ENCODE measurements at places on chromosomes 4 and X.

GRCh38 chr4:2339458-2340271, 77.8 kb upstream of the MXD4 start:
- DNase-seq, result no peak

DNA sequence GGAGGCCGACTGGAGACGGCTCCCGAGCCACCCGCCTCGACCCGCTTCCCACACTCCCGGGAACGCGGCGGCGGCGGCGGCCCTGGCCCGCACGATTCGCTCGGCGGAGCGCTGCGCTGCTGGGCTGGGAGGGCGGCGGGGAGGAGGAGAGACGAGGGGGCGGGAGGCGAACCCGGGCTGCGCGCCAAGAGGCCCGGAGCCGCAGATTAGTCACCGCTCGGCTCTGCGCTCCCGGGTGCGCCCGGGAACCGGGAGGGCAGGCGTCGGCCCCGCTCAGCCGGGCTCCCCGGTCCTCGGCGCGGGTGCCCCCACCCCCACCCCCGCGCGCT, 11.2 kb upstream of the BCOR start:
- peak; percentile 53 for DNase-seq

GRCh38 chr4:1503583-1504471, 97.6 kb upstream of the NKX1-1 start:
- DNase-seq, result no peak

DNA sequence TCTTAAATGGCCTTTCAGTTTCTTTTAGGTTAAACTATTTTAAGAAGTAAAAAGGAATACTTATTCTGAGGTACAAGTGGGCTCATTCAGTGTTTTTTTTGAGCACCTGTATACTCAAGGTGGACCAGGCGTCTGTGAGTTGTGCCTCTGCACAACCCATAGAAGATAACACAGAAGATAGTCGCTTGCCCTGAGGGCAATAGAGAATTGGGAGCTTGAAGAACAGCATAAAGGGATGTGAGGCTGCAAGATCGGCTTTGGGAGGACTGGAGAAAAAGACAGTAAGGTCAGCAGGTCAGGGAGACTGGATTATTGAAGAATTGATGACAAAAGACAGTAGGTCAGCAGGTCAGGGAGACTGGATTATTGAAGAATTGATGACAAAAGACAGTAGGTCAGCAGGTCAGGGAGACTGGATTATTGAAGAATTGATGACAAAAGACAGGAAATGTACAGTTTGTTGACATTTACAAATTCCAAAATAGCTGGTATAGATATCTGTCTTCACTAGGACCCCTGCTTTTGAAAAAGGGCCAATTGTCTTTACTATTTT, 3.1 kb downstream of the CPE start:
- peak; percentile 30 for DNase-seq

DNA sequence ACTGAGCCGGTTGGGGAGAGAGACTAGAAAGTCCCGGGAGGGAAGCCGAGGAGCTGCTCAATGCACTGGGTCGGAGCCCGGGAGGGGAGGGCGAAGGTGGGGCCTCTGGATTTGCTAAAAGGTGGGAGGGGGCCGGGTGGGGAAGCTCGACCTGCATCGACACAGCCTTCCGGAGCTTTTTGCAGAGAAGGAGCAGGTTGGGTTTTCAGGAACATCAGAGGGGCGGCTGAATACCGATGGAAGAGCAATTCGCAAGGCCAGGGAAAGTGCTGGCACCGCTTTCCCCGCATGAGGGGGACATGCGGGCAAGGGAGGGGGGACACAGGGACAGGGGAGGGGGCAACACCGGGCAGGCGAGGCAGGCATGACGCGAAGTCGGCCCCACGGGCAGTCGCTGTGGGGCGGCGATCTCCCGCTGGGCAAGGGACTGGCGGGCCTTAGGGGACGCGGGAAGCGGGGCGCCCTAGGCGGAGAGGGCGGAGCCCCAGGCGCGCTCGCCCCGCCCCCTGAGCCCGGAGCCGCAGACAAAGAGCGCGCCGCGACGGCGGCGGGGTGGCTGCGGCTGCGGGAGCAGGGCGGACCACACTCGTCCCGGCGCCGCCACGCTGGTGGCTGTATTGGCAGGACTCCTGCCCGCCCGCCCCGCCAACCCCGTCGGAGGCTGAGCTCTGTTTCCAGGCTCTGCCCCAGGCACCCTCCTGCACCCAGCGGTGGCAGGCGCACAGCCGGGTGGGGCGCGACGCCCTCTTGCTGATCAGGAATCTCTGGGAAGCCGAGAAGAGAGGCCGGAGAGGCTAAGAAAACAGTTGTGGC, 11.6 kb downstream of the PDZD4 start:
- no peak for DNase-seq

DNA sequence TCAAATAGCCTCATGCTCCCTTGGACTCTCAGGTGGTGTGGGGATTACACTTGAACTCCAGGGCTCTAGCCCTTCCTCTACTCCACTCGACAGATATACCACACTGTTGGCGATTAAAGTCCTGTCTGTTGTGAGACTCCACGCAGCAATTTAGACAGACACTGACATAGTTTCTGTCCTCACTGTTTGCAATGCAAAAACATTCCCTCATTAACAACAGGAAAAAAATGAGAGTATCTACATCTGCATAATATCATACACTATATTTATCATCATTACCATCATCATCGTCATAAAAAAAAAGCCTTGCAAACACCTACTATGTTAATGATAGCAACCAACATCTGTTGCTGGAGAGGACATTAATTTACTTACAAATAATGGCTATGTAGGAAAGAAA, 132.4 kb downstream of the RASL11B start:
- no peak for DNase-seq

- DNase-seq, result no peak
Measured at GRCh38 chrX:74510401-74510800, 89.1 kb downstream of the SLC16A2 start.

DNA sequence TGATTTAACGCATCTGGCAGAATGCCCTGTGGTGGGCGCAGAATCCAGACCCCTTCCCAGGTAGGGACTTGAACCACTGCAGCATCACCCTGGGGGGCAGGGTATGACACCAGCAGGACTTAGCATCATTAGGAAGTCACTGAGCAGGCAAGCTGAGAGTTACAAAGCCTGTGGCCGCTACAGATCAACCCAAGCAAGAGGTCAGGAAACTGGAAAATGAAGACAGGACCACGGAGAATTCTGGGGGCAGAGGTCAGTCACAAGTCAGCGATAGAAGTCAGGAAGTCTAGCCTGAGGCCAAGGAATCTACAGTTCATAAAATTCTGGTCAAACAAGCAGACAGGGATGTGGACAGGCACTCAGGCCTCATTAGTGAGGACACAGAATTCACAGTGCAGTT, 108.4 kb downstream of the CHIC2 start:
- no peak for DNase-seq

- no peak for DNase-seq
Measured at GRCh38 chr4:25527034-25527433, 128.6 kb upstream of the SLC34A2 start.

DNA sequence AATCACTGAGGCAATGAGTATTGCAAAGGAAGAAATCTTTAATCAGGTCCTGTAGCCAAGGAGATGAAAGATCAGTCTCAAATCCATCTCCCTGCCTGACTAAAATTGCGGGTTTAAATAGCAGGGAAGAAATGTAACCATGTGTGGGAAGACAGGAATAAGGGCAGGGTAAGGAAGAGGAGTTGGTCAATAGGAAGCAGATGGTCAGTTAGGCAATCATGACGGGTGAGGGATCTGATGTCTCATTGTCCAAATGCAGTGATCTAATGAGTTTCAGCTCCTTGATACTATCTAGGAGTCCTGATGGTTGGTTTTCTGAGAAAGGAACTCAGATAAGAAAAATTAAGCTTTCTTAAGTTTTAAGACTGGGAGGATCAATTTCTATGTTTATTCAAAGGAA, 200.8 kb downstream of the SPATA18 start:
- DNase-seq, result no peak

GRCh38 chrX:25544641-25545040, 528.9 kb upstream of the ARX start:
- no peak for DNase-seq

- no peak for DNase-seq
Measured at GRCh38 chrX:137031039-137031438, 2.8 kb downstream of the GPR101 start.

- DNase-seq, result no peak
Measured at GRCh38 chr4:38174801-38175200, 214.6 kb downstream of the PTTG2 start.

DNA sequence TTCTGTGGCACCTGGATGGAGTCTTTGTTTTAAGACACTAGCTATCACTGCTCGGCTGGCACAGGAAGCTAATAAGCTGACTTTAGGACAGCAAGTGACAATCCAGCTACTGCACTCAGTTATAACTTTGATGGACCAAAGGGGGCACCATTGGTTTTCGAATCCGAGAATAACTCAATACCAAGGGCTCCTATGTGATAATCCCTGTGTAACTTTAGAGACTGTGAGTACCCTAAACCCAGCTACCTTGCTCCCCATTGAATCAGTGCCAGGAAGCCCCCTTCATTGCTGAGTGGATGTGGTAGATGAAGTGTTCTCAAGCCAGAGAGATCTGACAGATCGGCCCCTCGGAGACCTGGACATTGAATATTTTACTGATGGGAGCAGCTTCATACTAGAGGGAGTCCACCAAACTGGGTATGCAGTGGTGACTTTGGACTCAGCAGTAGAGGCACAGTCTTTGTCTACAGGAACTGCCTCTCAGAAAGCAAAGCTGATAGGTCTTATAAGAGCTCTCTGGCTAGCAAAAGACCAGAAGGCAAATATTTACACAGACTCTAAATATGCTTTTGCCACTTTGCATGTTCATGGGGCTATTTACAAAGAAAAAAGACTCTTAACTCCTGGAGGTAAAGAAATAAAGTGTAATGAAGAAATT, 35.5 kb upstream of the UGT2B7 start:
- no peak for DNase-seq

- DNase-seq, result no peak
Measured at GRCh38 chrX:23919706-23920320, 12.0 kb downstream of the CXorf58 start.

GRCh38 chrX:154799556-154800348, 5.5 kb downstream of the MPP1 start:
- peak; percentile 1 for DNase-seq

- DNase-seq, result no peak
Measured at GRCh38 chrX:18227458-18227857, 6.8 kb upstream of the BEND2 start.

- DNase-seq, result no peak
Measured at GRCh38 chr4:170884969-170885570, 795.3 kb upstream of the AADAT start.

GRCh38 chrX:125219852-125220251, 99.8 kb upstream of the TEX13C start:
- no peak for DNase-seq

DNA sequence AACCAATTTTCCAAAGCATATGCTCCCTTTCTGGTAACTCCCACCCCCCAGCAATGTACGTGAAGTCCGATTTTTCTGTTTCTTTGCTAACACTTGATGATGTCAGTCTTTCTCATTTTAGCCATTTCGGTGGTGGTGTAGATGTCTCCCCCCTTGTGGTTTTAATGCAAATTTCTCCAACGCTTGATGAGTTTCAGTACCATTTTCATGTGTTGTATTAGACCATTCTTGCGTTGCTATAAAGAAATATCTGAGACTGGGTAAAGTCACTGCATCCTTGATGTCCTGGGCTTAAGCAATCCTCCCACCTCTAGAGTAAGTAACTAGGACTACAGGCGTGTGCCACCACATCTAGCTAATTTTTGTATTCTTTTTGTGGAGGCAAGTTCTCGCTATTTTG, 148.4 kb upstream of the VCX3A start:
- no peak for DNase-seq

DNA sequence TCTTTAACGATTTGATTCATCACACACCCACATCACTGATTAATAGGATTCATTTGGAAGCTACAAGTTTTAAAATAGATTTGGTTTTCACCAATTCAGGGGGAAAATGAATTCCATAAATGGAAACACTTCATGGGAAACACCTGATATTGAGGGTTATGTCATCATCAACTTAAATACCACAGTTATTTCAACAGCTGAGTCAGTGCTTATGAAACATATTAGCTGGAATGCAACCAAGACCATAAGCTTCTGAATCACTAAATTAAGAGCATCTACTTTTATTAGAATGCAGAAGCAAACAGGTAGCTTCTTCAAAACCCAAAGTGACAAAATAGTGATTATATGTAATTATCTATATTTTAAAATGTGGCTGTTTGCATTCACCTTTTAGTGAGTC, 207.8 kb upstream of the DCAF8L1 start:
- DNase-seq, result no peak

- peak; percentile 31 for DNase-seq
Measured at GRCh38 chrX:39983715-39984114, 114.0 kb downstream of the BCOR start.

DNA sequence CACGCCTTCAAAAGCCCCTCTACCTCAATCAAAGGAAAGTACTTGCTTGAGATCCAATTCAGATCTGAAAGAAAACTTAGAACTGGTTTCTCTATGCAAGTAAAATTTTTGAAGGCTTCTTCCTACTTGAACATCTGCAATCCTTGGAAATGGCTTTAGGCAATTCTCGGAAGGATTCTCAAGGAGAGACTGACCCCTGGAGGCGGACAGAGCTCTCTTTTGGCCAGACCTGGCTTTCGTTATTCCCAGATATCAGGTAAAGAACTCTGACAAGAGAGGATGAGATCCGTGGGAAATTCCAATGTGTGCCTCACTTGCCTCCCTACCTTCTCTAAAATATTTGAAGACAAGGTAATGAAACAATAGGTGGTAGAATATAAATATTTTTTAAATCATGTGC, 670.3 kb upstream of the FAM241A start:
- peak; percentile 21 for DNase-seq

DNA sequence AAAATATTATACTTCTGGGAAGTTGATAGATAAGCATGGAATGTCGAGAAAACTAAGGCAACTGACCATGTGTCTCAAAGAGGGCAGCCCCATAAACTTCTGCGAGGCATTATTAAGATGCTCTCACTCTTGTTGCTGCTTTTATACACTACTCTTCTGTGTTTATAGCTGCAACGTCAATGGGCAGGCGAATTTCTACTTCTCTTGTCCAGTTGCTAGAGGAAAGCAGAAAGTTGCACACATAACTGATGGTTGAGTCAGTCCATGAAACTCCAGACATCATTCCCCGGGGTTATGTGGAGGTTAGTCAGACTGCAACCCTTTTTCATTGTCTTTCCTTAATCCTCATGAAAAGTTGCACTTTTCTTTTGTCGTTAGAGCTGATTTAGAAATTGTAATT, 39.8 kb downstream of the VCX3B start:
- no peak for DNase-seq

GRCh38 chr4:113060853-113061252, 11.4 kb downstream of the ANK2 start:
- DNase-seq, result no peak

- no peak for DNase-seq
Measured at GRCh38 chr4:87258677-87259076, 38.3 kb upstream of the KLHL8 start.

- DNase-seq, result no peak
Measured at GRCh38 chr4:177489471-177490246, 47.4 kb upstream of the AGA start.

DNA sequence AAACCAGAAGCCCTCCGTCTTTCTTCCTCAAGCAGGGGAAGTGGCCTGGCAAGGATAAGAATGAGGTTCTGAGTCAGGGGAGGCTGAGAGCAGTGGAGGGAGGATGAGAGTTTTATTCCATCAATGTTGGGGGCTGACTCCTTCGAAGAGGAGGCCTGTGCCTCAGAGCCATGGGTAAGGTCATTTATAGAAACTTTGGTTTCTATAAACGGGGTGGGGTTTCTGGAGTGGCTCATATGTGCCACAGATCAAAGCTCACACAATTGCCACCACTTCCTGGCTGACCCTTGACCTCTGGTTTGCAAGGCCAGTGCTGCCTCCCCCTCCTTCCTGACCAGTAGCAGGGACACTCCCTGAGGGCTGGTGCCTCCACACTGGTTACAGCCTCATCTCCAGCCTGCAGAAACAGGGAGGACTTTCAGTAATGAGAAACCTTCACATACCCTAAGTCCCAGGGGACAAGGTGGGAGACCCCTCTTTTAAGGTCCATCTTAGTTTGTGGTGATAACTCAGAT, 166.0 kb downstream of the PDGFRA start:
- no peak for DNase-seq

Data from NCI-H446 treated with DMSO at 0.1 percent for 48 hours (cell line).